ENCODE measurements at places on chromosomes 5 and 9. TPM values are rescaled to one million over a fixed set of nuclear protein-coding genes. Genes with fewer than 3 reads are reported as not detected.

The ZER1 gene
- 54.8 TPM for total RNA-seq

The CDX1 gene
- total RNA-seq = not detected

The PCDHGA9 gene
- total RNA-seq = 8.8 TPM

The OSMR gene
- 69.0 TPM for total RNA-seq

The OLFML2A gene
- 39.3 TPM for total RNA-seq

The OR5C1 gene
- total RNA-seq = not detected

The RABEPK gene
- 14.7 TPM for total RNA-seq

The TBCA gene
- 142 TPM for total RNA-seq

The STK32A gene
- total RNA-seq = 1.5 TPM

The ITK gene
- 15.7 TPM for total RNA-seq

The PCDHGA4 gene
- total RNA-seq = 3.9 TPM

The CRB2 gene
- not detected for total RNA-seq

The GRM6 gene
- total RNA-seq = not detected

The PIP5K1B gene
- total RNA-seq = 2.9 TPM

The SHC3 gene
- 6.1 TPM for total RNA-seq

The ZDHHC11B gene
- 2.7 TPM for total RNA-seq

The SAXO1 gene
- not detected for total RNA-seq

The IL3 gene
- not detected for total RNA-seq

The FGF10 gene
- 41.3 TPM for total RNA-seq

The PCA3 gene
- not detected for total RNA-seq

The C5orf52 gene
- not detected for total RNA-seq

The PCDHGB4 gene
- 10.3 TPM for total RNA-seq

The SLU7 gene
- 24.3 TPM for total RNA-seq

The MZB1 gene
- not detected for total RNA-seq

The LCN9 gene
- total RNA-seq = not detected

The SOHLH1 gene
- not detected for total RNA-seq

The LECT2 gene
- not detected for total RNA-seq

The SHB gene
- total RNA-seq = 20.9 TPM

The WNT8A gene
- total RNA-seq = not detected

The CA9 gene
- 0.98 TPM for total RNA-seq

The F12 gene
- 5.2 TPM for total RNA-seq

The CEL gene
- 0.74 TPM for total RNA-seq

The DOLPP1 gene
- 3.2 TPM for total RNA-seq

The TERT gene
- total RNA-seq = not detected

The LAMC3 gene
- 13.3 TPM for total RNA-seq

The ORM2 gene
- total RNA-seq = not detected

The FCN2 gene
- total RNA-seq = not detected

The NKD2 gene
- total RNA-seq = 2.0 TPM

The TOR2A gene
- 12.3 TPM for total RNA-seq

The IFNB1 gene
- total RNA-seq = not detected

All from vagina (tissue), 2 donors.